ENCODE measurements at places on chromosomes 13 and 19.

- no peak for DNase-seq
Observed at GRCh38 chr19:48186541-48186991, 16.1 kb downstream of the ZSWIM9 start.

- no peak for DNase-seq
Observed at GRCh38 chr13:48233889-48234488, 983 bp downstream of the ITM2B start.

- DNase-seq = no peak
Observed at GRCh38 chr13:50360637-50361036, 345.4 kb downstream of the KCNRG start.

GRCh38 chr13:32986552-32986951, 29.7 kb upstream of the KL start:
- no peak for DNase-seq

GRCh38 chr13:91031508-91031907, 316.0 kb upstream of the MIR17HG start:
- no peak for DNase-seq

DNA sequence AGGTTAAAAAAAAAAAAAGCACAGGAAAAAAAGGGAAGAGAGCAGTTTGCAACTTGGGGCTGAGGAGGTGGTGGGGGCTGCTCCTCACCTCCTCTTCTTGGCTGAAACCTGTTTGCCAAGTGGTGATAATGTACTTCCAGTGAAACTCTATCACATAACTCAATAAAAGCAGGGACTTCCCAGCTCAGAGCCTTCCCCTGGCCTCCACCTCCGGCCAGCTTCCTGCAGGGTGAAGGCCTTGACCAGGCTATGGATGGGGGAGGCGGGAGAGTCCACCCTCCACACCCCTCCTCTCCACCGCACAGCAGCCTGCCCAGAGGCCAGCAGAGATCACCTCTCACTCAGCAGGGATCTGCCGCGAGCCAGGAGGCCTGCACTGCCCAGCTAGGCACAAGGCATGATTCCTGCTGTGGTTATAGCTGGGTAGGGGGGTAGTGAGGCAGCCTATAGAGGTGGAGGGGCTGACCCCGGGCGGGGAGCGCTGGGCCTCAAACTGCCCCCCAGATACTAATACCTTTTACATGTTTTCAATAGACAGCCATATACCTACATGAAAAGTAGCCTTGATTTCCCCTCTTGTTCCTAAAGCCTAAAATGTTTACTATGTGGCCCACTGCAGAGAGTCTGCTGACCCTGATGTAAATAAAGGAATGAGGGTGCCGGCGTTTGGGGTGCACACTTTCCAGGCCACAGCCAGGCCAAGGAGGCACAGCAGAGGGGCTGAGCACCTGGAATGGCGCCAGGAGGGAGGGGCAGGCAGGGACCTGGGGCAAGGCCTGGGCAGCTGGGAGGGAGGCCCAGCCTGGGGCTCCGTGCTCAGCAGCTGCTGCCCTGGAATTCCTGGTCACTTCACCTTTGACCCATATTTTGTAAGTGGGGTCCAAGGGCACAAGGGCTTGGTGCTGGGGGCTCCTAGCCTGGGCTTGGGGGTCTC, 10.3 kb downstream of the ZNF787 start:
- peak; percentile 36 for DNase-seq

- no peak for DNase-seq
Observed at GRCh38 chr19:51485960-51486660, 7.8 kb downstream of the CEACAM18 start.

- no peak for DNase-seq
Observed at GRCh38 chr13:49412749-49413148, 31.1 kb downstream of the CAB39L start.

DNA sequence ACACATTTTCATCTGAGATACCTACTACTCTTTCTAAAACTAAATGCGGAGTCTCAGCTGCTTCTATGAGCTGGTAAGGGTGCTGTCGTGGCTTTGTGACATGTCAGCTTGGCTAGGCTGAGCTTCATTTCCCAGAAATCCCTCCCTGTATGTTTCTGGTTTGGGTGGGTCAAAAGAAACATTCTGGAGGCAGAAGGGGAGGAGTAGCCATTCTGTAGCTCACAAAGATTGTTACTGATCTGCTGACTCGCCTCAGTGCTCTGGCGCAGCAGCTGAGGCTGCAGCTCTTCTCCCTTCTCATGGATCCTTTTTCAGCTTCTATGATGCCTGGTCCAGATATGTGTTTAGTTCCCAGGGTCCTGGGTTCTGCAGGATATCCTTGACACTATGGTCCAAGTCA, 114.7 kb downstream of the RAP2A start:
- no peak for DNase-seq

- no peak for DNase-seq
Observed at GRCh38 chr13:28744656-28745055, 25.9 kb upstream of the SLC46A3 start.
